T-helper 2 cell (primary cell): ENCODE measurements at places on chromosomes 12 and 14.
A peak's percentile ranks its signal among the peaks of the same experiment; 100 is the strongest.

DNA sequence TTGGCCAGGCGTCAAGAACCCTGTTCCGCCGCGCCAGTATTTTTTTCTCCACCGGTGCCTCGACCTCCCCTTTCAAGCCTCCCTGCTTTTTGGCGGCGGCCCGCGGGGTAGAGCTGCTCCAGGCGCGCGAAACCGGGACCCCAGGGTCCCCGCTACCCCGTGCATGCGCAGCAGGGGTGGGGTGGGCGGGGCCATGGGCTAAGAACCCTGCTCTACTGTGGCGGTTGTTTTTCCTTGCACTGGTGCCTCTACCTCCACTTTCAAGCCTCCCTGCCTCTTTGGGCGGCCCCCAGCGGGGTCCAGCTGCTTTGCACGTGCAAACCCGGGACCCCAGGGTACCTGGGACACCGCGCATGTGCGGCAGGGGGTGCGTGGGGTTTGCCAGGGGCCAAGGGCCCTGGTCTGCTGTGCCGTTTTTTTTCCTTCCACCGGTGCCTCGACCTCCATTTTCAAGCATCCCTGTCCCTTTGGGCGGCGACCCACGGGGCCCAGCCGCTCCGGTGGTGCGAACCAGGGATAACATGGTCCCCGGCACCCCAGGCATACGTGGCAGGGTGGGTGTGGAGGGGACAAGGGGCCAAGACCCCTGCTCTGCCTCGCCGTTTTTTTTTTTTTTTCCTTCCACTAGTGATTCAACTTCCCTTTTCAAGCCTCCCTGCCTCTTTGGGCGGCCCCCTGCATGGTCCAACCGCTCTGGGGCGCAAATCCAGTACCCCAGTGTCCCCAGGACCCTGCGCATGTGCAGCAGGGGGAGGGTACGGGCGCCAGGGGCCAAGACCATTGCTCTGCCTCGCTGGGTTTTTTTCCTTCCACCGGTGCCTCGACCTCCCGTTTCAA, 326.8 kb downstream of the ALG10 start:
- no peak for DNase-seq

- DNase-seq = no peak
Observed at GRCh38 chr14:57493467-57494181, at the start of gene CCDC198. Gene CCDC198, minus strand, starts transcription at chr14:57493857. Its CDS starts 142 bp downstream, at chr14:57493715.

- DNase-seq = no peak
Observed at GRCh38 chr14:44742202-44742601, 219.5 kb downstream of the KLHL28 start.

- no peak for DNase-seq
Observed at GRCh38 chr14:84671776-84672175, 858.2 kb upstream of the FLRT2 start.

DNA sequence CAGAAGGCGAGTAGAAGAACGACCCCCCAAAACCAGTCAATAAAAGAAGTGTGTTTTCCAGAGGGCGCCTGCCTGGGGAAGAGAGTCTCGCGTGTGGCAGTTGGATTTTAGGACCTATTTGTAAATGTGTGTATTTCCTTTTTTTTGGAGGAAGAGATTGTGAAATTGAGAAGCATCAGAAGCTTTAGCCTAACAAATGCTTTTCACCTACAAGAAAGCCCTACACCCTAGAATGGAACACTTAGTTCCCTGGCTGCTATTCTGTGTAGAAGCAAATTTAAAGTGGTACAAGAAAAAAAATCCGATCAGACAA, 1.3 kb downstream of the RCOR1 start:
- no peak for DNase-seq

- peak; percentile 79 for DNase-seq
Observed at GRCh38 chr14:20855652-20856291, 35.4 kb upstream of the RNASE3 start.

- DNase-seq = peak; percentile 25
Observed at GRCh38 chr14:67583711-67584644, 16.1 kb downstream of the PIGH start.
